BJ (cell line): ENCODE measurements at places on chromosomes 13 and 19. TPM values are rescaled to one million over a fixed set of nuclear protein-coding genes. Genes with fewer than 3 reads are reported as not detected.

The GFY gene
- polyA plus RNA-seq: not detected in 2 replicates

The TMED1 gene
- 50.2 and 85.3 TPM in 2 replicates for polyA plus RNA-seq

GRCh38 chr13:51971520-51972426, 39.5 kb downstream of the ATP7B start:
- no peak for DNase-seq

GRCh38 chr19:37583340-37583739, 11.3 kb downstream of the ZNF571 start:
- DNase-seq: no peak
